ENCODE measurements at places on chromosomes 11 and 22.

GRCh38 chr22:28826921-28827320 is 26.6 kb upstream of the XBP1 start:
- no peak for DNase-seq

GRCh38 chr11:62999156-62999555 is 14.4 kb upstream of the SLC22A6 start:
- no peak for DNase-seq

- no peak for DNase-seq
Observed at GRCh38 chr22:47068626-47068996, 306.2 kb downstream of the TBC1D22A start.

DNA sequence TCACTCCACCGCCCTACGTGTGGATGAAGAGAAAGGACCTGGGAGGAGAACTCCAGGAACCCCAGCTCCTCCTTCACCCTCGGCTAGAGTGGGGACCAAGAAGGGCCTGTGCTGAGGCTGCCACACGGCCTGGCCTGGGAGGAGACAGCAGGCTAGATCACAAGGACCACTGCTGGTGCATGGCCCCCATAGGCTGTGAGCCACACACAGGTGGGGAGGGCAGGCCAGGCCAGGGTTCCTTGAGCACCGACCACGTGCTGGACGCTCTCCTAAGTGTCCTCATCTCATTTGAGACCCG is 1392.4 kb downstream of the TBC1D22A start:
- no peak for DNase-seq

DNA sequence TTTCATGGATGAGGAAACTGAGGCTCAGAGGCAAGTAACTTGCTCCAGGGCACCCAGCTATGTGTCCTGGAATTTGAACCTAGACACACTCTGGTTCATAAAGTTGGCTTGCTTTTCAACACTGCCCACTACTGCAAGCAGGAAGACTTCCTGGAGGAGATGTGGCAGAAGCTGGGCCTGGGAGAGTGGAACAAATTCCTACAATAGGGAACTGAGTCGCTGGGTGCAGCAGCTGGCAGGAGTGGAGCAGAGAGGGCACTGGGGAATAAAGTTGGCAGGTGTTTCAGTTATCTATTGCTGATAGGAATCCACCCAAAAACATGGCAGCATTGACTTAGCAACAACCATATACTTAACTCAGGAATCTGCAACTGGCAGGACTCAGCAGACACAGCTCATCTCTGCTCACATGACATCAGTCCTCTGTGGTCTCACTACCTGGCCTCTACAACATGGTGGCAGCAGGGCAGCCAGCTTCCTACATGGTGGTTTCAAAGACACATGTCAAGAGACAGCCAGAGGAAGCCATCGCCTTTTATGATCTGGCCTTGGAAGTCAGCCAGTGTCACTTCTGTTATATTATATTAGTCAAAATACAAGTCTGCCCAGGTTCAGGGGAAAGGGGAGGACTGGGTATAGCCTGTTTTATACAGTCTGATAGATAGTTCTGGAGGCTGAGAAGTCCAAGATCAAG is 10.6 kb upstream of the CARD10 start:
- DNase-seq, result no peak

DNA sequence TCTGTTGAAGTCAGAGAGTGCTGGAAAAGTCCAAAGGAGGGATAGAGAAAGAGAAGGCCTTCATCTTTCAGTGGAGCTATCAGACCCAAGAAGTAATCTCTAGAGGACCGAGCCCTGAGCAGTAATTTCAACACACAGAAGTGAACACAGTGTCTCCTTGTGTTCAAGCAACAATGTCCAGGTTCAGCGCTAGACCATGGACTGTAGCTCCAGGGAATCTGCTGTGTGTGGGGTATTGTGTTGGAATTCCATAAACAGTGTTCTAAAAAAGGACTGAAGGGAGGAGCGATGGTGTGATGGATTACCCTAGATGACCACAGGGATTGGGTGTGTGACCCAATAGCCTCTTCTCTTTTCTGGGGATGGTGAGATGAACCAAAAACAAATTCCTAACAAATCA is 165.9 kb downstream of the BLID start:
- DNase-seq, result no peak
